ENCODE measurements at places on chromosomes 4 and X.

GRCh38 chr4:150235808-150236271 is 157.6 kb downstream of the DCLK2 start:
- no peaks in the 10 kb centered on the region for H3K27me3 ChIP-seq
- DNase-seq, result no peak
- peaks cover 10% of the 10 kb centered on the region for H3K4me1 ChIP-seq
- H3K36me3 ChIP-seq, result no peaks in the 10 kb centered on the region

GRCh38 chr4:152803541-152803940 is 23.8 kb downstream of the ARFIP1 start:
- H3K4me1 ChIP-seq, result peaks cover 10% of the 10 kb centered on the region
- H3K27ac ChIP-seq, result no peak overlapping the region
- no peaks in the 10 kb centered on the region for H3K27me3 ChIP-seq
- no peak overlapping the region for H3K4me3 ChIP-seq
- DNase-seq, result no peak

- H3K27ac ChIP-seq, result peak overlapping the region; percentile 86
- peaks cover 8% of the 10 kb centered on the region for H3K27me3 ChIP-seq
- no peak for DNase-seq
- H3K4me3 ChIP-seq, result no peak overlapping the region
- no peaks in the 10 kb centered on the region for H3K36me3 ChIP-seq
Observed at GRCh38 chr4:84503495-84504437, 4.7 kb upstream of the NKX6-1 start.

GRCh38 chrX:10381193-10381592 is 224.4 kb downstream of the CLCN4 start:
- peak overlapping the region; percentile 17 for H3K27ac ChIP-seq
- no peaks in the 10 kb centered on the region for H3K4me1 ChIP-seq
- no peaks in the 10 kb centered on the region for H3K36me3 ChIP-seq

- no peak overlapping the region for H3K4me3 ChIP-seq
- no peaks in the 10 kb centered on the region for H3K36me3 ChIP-seq
- no peak overlapping the region for H3K27ac ChIP-seq
- H3K27me3 ChIP-seq, result no peaks in the 10 kb centered on the region
Observed at GRCh38 chr4:142549726-142550463, 296.2 kb downstream of the INPP4B start.

DNA sequence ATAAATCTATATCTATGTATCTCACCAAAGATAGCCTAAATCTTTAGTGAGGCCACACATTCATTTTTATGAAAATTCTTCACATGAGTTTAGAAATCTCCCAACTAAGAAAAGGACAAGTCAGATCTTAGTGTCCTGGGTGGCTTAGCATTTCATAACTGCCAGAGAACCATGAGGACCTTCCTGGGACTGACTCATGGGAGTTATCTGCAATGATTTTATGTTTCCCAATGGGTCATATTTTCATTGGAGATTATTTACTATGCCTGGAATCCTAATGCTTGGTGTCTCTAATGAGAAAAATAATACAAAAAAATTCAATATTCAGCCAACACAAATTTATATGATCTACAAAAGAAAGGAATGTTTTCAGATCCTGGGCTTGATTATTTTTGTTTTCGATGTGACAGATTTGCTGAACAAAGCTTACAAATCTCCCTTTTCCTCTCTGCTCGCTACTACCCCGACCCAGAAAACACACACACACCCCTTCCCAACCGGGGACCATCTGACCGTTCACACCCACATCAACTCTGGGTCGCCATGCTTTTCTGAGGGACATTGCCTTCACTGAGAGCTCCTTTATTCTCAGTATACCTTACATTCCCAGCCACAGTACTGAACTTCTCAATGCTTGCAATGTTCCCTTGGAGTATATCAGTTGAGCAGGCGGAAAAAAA is 40.1 kb downstream of the SORBS2 start:
- H3K4me1 ChIP-seq, result no peaks in the 10 kb centered on the region
- no peak overlapping the region for H3K4me3 ChIP-seq
- H3K36me3 ChIP-seq, result no peaks in the 10 kb centered on the region
- no peak for DNase-seq

DNA sequence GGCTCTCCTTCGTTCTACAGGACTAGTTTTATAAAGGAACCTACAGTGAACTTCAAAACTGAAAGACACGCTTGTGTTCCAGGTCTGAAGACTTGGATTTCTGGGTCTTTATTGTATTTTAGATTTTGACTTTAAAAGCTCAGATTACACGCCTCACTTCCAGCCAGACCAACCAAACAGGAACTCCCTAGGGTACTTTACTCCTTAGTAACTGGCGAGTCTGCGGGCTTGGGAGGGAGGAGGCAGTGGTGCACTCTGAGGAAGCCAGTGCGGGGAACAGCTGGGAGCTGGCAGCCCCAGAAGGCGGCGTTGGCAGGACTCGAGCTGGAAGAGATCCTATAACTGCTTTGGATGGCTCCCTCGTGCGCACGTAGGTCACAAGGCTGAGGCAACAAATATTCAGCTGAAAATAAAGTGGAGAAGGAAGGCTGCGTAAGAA is 391 bp upstream of the PHKA1 start:
- no peaks in the 10 kb centered on the region for H3K27me3 ChIP-seq
- peaks cover 15% of the 10 kb centered on the region for H3K4me1 ChIP-seq
- DNase-seq, result no peak
- H3K4me3 ChIP-seq, result peak overlapping the region; percentile 68
- H3K27ac ChIP-seq, result peak overlapping the region; percentile 83
- H3K36me3 ChIP-seq, result no peaks in the 10 kb centered on the region

- no peak overlapping the region for H3K27ac ChIP-seq
- no peak overlapping the region for H3K4me3 ChIP-seq
- H3K4me1 ChIP-seq, result no peaks in the 10 kb centered on the region
- no peaks in the 10 kb centered on the region for H3K36me3 ChIP-seq
- no peak for DNase-seq
- H3K27me3 ChIP-seq, result no peaks in the 10 kb centered on the region
Observed at GRCh38 chrX:113370006-113370405, 529.4 kb upstream of the AMOT start.

All from esophagus squamous epithelium (tissue), 5 donors.